ENCODE measurements at places on chromosomes 7 and 10. TPM values are rescaled to one million over a fixed set of nuclear protein-coding genes. Genes with fewer than 3 reads are reported as not detected.
A peak's percentile ranks its signal among the peaks of the same experiment; 100 is the strongest.

GRCh38 chr7:101586078-101586905, 42.8 kb downstream of the MYL10 start:
- H3K4me3 ChIP-seq, result no peak overlapping the region
- no peak overlapping the region for H3K27ac ChIP-seq
- no peaks in the 10 kb centered on the region for H3K36me3 ChIP-seq
- DNase-seq, result no peak
- no peaks in the 10 kb centered on the region for H3K27me3 ChIP-seq

The IFIT1B gene
- total RNA-seq, result not detected

The CXCL12 gene
- total RNA-seq, result 106 TPM

DNA sequence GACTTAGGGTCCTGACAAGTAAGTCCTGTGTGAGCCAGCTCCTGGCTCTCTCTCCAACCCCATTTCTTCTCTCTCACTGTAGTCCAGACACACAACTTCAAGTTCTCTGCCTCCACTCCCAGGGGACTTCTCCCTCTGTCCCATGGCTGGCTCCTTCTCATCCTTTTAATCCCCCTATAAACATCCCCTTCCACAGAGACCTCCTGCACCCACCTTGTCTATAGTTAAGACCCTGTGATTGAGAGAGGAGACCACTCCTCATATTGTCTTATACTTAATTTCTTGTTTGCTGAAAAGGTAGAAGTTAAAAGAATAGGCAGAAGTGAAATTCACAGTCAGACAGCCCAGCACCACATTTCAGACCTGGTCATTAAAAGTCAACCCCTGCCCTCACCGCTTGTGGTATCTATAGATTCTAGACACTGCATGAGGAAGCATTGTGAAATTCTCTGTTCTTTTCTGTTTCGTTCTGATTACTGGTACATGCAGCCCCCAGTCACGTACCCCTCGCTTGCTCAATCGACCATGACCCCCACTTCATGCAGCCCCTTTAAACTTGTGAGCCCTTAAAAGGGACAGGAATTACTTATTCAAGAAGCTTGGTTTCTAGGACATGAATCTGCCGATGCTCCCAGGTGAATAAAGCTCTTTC, 125.6 kb upstream of the FRMD4A start:
- no peak overlapping the region for H3K27ac ChIP-seq
- H3K4me1 ChIP-seq, result peaks cover 4% of the 10 kb centered on the region
- no peak overlapping the region for H3K4me3 ChIP-seq
- H3K27me3 ChIP-seq, result no peaks in the 10 kb centered on the region
- H3K36me3 ChIP-seq, result no peaks in the 10 kb centered on the region

The EFCAB10 gene
- 1.1 TPM for total RNA-seq

The SPDYE16 gene
- 1.2 TPM for total RNA-seq

DNA sequence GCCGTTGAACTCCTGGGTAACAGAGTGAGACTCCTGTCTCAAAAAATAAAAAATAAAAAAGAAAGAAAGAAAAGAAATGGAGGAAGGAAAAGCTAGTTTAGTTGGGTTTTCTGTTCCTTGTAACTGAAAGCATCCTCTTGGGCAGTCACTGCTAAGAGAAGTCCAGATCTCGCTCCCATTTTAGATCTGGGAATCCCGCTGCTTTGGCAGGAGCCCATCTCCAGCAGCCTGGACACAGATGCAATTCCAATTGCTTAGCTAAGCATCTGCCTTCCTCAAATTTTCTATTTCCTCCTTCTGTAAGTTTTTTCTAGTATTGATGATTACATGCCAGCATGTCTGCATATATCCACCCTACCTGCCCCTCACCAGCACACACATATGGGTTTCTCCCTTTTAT, 54.1 kb downstream of the DENND2A start:
- H3K4me1 ChIP-seq, result no peaks in the 10 kb centered on the region
- no peaks in the 10 kb centered on the region for H3K36me3 ChIP-seq
- no peak overlapping the region for H3K4me3 ChIP-seq

GRCh38 chr7:95963446-95963990, 191.2 kb downstream of the DYNC1I1 start:
- H3K27ac ChIP-seq, result no peak overlapping the region
- no peaks in the 10 kb centered on the region for H3K27me3 ChIP-seq
- no peak for DNase-seq
- H3K4me1 ChIP-seq, result no peaks in the 10 kb centered on the region

DNA sequence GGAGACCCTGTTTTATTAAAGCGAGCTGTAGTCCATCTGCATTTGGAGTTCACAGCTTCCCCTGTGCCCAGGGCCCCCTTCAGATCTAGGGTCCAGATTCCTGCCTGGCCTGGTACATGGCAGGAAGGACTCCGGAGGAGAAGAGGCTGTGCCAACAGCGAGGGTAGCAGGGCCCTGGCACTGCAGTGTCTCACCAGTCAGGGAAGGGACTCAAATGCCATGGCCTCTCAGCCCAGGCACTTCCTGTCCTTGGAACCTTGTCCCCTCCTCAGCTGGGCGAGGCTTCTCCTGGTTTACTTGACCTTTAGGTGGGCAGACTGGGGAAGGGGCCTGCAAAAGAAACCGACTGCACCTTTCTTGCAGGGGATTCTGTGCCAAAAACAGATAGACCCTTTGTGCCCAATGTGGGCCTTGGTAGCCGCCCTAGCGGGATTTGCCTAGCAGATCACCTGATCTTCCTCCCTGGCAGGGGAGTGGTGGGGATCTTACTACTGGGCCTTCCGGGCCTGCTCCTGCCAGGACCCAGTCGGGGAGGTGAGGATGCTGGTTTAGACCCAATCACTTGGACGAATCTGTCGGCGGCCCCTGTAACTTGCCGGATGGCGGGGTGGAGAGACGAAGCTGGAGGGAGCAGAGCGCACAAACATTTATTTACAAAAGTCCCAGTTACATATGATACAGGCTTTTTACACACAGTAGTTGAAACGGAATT, 161.9 kb downstream of the RNF216 start:
- no peak overlapping the region for H3K4me3 ChIP-seq
- no peaks in the 10 kb centered on the region for H3K27me3 ChIP-seq
- peaks cover 8% of the 10 kb centered on the region for H3K4me1 ChIP-seq
- peak overlapping the region; percentile 63 for H3K27ac ChIP-seq
- no peaks in the 10 kb centered on the region for H3K36me3 ChIP-seq

DNA sequence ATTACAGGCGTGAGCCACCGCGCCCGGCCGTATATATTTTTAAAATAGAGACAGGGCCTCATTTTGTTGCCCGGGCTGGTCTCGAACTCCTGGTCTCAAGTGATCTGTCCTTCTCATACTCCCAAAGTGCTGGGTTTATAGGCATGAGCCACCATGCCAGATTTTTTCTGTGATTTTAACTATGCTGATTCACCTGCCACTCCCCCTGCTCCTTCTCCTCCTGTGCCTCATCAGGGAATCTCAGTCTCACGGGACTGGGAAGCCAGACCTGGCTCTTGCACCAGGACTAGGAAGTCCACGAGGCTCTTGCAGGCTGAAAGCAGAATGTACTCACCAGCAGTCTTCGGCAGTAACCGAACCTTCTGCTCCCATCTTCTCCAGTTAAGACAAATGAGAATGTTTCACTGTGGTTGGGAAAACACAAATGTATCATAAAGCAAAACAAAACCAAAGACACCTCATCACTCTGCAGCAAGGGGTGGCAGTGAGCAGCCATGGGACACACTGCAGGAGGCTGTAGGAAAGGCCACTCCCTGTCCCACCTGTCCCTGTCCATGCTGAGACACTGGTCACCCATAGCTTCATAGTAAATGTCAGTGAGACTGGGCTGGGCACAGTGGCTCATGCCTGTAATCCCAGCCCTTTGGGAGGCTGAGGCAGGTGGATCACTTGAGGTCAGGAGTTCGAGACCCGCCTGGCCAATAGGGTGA, 78.7 kb upstream of the MKRN1 start:
- no peaks in the 10 kb centered on the region for H3K36me3 ChIP-seq
- peak; percentile 7 for DNase-seq
- no peak overlapping the region for H3K27ac ChIP-seq
- H3K4me3 ChIP-seq, result no peak overlapping the region
- H3K4me1 ChIP-seq, result no peaks in the 10 kb centered on the region
- no peaks in the 10 kb centered on the region for H3K27me3 ChIP-seq

- no peaks in the 10 kb centered on the region for H3K27me3 ChIP-seq
- H3K36me3 ChIP-seq, result no peaks in the 10 kb centered on the region
- no peak for DNase-seq
- no peak overlapping the region for H3K4me3 ChIP-seq
- no peak overlapping the region for H3K27ac ChIP-seq
Measured at GRCh38 chr7:21941611-21942141, 4.0 kb downstream of the CDCA7L start.

The ADAMTS14 gene
- total RNA-seq, result not detected

DNA sequence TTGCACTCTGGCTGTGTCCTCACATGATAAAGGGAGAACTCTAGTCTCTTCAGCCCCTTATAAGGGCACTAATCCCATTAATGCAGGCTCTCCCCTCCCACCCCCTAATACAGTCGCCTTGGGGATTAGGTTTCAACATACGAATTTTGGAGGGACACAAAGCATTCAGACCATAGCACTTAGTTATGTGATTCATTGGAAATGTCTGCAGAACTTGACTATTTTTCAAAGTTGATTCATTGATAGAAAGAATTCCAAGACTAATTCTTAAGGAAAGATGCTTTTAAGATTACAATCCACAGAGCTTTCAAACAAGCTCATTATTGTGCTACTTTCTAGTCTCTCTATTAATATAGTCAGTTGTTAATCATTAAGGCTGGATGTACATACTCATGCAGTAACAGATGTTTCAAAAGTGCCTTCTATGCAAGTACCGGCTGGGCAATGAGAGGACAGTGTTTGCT, 85.3 kb upstream of the RPA3 start:
- H3K36me3 ChIP-seq, result no peaks in the 10 kb centered on the region
- H3K4me3 ChIP-seq, result no peak overlapping the region
- DNase-seq, result no peak
- no peaks in the 10 kb centered on the region for H3K4me1 ChIP-seq
- H3K27me3 ChIP-seq, result no peaks in the 10 kb centered on the region
- no peak overlapping the region for H3K27ac ChIP-seq

The SLC39A12 gene
- not detected for total RNA-seq

DNA sequence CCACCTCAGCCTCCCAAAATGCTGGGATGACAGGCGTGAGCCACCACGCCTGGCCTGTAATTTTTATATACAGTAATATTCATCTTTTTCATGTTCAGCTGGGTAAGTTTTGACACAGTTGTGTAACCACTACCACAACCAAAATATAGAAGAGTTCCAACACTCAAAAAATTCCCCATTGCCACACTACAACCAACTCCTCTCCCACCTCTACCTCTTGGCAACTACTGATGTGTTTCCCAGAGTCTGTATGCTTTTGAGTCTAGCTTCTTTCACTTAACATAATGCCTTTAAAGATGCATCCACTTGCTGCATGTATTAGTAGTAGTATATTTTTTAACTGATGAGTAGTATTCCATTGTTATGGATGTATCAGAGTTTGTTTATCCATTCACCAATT, 90.7 kb downstream of the SRPK2 start:
- no peak overlapping the region for H3K4me3 ChIP-seq
- H3K36me3 ChIP-seq, result no peaks in the 10 kb centered on the region
- no peaks in the 10 kb centered on the region for H3K4me1 ChIP-seq
- no peak overlapping the region for H3K27ac ChIP-seq
- no peak for DNase-seq
